Stimulated activated CD8-positive, alpha-beta memory T cell treated with anti-CD3 and anti-CD28 coated beads, Interleukin-4, amount 100 ng/mL, for 24 hours (primary cell): ENCODE measurements at places on chromosomes 6 and 20.

- DNase-seq: no peak
These were observed 44.9 kb upstream of the FAM83B start for GRCh38 chr6:54801669-54802068.

GRCh38 chr20:20915844-20916243, 190.3 kb downstream of the LINC00237 start:
- no peak for DNase-seq

DNA sequence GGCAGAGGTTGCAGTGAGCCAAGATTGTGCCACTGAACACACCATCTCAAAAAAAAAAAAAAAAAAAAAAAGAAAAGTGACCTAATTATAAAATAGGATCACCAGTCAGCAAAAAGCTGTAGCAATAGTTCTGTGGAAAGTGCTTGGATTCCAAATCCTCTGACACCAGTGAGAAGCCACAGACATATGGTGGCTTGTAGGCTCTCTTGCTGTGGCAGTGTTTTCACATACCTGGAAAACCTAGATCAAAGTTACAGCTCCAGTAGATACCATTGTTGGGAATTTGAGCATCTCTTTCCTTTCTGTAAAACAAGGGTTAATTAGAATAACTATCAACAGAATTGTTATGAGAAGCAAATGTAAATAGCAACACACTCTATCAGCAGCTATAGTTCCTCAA, 4.1 kb downstream of the CCDC170 start:
- no peak for DNase-seq

DNA sequence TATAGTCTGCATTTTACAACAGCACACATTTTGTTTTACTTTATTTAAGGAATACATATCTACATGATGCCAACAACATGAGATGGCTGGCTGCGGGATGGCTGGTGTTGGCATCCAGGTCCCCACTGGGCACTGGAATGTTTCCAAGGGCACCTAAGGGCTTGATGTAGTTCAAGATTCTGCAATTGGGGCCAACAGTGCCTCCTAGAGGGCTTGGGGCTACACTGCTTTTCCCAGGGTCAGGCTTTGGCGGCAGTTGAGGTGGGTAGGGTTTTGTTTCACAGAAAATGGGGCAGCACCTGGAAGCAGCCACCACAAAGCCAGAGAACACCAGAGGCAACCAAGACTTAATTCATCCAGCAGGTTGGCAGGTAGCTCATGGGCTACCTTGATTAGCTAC, 202.2 kb upstream of the PRND start:
- DNase-seq: no peak

DNA sequence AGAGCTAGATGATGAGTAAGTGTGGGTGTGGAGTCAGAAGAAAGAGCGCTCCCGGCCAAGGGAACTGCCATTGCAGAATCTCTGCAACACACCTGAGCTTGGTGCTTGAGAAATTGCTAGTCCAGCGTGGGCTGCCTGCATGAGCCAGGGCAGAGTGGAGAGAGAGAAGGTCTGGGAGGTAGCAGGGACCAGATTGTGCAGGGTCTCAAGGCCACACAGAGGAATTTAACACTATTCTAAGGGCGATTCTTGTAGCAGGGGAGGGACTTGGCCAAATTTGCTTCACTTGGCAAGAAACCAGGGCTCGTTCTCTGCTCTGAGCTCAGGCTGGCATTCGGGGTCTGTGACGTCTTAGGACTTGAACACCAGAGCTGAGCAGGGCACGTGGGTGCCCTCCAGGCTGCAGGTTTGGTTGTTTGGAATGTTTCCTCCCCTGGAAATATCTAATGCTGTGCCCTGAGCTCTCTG, 53.5 kb downstream of the BCAS4 start:
- DNase-seq: no peak

DNA sequence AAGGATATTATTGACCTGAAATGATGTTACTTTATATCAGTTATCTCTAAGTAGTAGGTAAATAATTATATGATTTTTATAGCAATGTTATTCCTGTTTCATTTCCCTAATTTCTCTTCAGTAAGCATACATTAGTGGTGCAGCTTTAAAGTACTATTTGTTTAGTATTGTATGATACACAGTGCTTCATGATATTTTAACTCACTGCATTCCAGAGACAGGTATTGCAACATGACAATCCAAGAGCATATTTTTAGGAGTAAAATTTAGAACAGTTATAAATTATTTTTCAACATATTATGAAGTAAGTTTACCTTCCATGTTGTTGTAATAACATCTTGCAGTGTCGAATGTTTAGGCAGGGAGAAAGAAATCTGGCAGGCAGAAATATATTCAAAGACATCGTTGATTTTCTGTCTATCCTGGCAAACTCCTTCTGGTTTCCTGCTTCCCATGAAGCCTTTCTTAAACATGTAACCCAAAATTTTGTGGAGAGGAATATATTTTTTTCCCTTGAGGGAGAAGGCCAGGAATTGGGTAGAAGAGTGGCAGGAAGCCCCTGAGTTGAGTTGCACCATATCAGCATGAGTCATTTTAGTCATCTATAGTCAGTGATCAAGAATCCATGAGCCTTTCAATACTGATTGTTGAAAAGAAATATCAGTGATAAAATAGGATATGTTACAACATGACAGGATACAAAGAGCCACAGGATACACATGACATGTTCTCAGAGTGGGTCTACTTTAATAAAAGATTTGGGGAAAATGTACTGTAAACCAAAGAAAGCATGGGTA, 29.0 kb upstream of the PTCHD4 start:
- DNase-seq: no peak

DNA sequence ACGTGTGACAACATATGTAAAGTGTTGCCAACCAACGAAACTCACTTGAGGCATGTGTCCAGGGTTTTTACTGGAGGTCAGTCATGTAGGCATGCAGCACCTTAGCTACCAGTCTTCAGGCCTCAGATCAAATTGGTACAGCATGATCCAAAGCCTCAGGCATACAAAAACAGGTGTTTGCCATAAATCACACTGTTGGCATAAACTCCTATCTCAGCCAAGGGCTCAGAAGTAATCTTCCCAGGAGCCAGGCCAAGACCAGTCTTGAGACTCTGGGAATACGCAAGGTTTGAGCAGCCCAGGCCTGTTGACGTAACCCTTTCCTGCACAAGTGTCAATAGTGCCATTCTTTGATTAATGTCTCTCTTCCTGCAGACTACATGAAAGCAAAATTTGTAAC, 163.5 kb downstream of the PRL start:
- DNase-seq: no peak

GRCh38 chr20:24382743-24383142, 86.7 kb upstream of the SYNDIG1 start:
- DNase-seq: no peak

GRCh38 chr20:58473453-58474425, 41.5 kb downstream of the APCDD1L start:
- no peak for DNase-seq

GRCh38 chr6:141443668-141444289, 688.9 kb upstream of the GJE1 start:
- no peak for DNase-seq
